ENCODE measurements at places on chromosomes 7 and 10. TPM values are rescaled to one million over a fixed set of nuclear protein-coding genes. Genes with fewer than 3 reads are reported as not detected.

ZNF503 gene
- 0.32 TPM for total RNA-seq

CACNB2 gene
- total RNA-seq = not detected

TACR2 gene
- not detected for total RNA-seq

CUBN gene
- 14.9 TPM for total RNA-seq

FAM221A gene
- total RNA-seq = 4.2 TPM

SPOCK2 gene
- 0.32 TPM for total RNA-seq

CYP3A7 gene
- not detected for total RNA-seq

GRID1 gene
- not detected for total RNA-seq

HOXA3 gene
- 2.3 TPM for total RNA-seq

SPDYE1 gene
- not detected for total RNA-seq

ZNF277 gene
- total RNA-seq = 34.2 TPM

DNAJC12 gene
- total RNA-seq = 3.9 TPM

DRGX gene
- not detected for total RNA-seq

HPS1 gene
- 28.1 TPM for total RNA-seq

PON2 gene
- total RNA-seq = 105 TPM
